Muscle of arm (tissue), 14 donors: ENCODE measurements at places on chromosomes 3 and 15. TPM values are rescaled to one million over a fixed set of nuclear protein-coding genes. Genes with fewer than 3 reads are reported as not detected.

The FGF7 gene
- polyA plus RNA-seq: 18.8 TPM

The PIGZ gene
- polyA plus RNA-seq: 1.1 TPM

The GOLGA8S gene
- polyA plus RNA-seq: 0.37 TPM

The BCL2A1 gene
- polyA plus RNA-seq: not detected

The COL7A1 gene
- 6.2 TPM for polyA plus RNA-seq

The GPR62 gene
- polyA plus RNA-seq: not detected

The CYP1A1 gene
- not detected for polyA plus RNA-seq
